LoVo (cell line): ENCODE measurements at places on chromosomes 16 and 17.

GRCh38 chr16:8730335-8730915, 56.0 kb downstream of the ABAT start:
- no peak for DNase-seq

GRCh38 chr17:45228763-45229539, 7.3 kb downstream of the FMNL1 start:
- DNase-seq = no peak

- DNase-seq = no peak
Measured at GRCh38 chr17:55212880-55213279, 51.9 kb upstream of the HLF start.

- DNase-seq = no peak
Measured at GRCh38 chr17:42065201-42065600, 14.8 kb upstream of the C17orf113 start.

- no peak for DNase-seq
Measured at GRCh38 chr16:90077757-90078578, 837 bp upstream of the PRDM7 start.

GRCh38 chr17:31058976-31059375, 35.8 kb upstream of the NF1 start:
- no peak for DNase-seq

DNA sequence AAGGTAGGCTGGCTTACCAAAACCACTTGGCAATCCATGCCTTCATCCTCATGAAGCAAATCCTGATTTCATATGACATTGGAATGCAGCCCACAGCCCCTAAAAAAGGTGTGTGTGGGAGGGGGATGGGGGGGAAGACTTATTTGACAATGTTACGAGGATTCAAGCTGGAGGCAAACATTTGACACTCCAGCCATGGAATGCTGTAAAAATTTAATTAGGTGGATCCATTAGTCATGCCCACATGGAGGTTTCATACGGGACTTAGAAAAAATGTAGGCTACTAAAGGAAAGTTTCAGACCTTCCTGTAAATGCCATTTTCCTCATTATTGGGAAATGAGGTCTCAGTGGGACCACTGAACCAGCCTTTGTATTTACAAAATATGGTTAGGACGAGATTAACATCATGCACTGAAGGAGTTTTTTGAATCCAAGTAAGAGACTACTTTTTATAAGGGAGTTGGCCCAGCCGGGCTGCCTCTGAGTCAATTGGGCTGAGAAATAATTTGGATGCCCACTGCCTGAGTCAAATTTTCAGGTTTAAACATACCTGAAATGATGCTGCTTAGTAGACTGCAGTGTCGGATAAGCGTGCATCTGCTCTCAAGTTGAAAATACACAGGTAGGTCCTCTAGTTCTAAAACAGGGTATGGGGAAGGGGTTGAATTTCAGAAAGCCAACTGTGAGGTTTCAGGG, 44.6 kb upstream of the MAF start:
- DNase-seq = peak; percentile 12

GRCh38 chr16:88540346-88540977, 29.7 kb upstream of the ZC3H18 start:
- DNase-seq = no peak

DNA sequence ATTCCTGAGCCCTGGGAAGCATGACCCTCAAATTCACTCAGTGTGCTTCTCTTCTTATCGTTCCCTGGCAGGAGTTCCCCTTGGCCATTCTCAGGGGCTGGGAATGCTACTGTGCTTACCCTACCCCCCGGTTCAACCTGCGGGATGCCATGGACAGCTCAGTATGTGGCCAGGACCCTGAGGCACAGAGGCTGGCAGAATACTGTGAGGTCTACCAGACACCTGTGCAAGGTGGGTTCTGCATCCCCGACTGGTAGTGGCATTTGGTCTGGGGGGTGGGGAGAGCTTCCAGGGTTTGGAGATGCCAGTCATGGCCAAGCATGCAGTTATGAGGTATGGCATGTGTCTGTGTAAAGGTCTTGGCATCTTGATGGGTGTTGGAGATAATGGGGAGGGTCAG, 39.4 kb downstream of the WSCD1 start:
- no peak for DNase-seq

GRCh38 chr16:27253526-27253930, 15.0 kb downstream of the NSMCE1 start:
- DNase-seq = no peak

DNA sequence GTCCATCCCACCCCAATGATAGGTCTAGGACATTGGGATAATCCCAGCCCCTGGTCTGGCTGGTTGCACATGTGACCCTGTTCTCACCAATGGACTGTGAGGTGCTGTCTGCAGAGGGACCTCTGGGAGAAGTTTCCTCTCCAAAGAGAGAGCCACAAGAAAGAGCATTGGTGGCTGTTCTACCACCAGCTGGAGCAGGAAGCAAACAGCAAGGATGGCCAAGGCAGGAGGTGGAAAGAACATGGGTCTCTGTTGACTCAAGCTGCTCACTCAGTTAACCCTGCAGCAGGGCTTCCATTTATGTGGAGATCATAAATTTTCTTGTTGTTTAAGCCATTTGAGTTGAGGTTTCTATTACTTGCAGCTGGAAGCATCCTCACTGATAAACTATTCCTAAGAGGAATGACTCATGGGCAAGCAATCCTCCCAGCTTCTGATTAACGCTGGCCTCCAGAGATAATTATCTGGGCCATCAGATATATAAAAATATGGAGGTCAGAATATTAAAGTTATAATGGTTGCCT, 52.6 kb downstream of the CYB5B start:
- DNase-seq = peak; percentile 78

DNA sequence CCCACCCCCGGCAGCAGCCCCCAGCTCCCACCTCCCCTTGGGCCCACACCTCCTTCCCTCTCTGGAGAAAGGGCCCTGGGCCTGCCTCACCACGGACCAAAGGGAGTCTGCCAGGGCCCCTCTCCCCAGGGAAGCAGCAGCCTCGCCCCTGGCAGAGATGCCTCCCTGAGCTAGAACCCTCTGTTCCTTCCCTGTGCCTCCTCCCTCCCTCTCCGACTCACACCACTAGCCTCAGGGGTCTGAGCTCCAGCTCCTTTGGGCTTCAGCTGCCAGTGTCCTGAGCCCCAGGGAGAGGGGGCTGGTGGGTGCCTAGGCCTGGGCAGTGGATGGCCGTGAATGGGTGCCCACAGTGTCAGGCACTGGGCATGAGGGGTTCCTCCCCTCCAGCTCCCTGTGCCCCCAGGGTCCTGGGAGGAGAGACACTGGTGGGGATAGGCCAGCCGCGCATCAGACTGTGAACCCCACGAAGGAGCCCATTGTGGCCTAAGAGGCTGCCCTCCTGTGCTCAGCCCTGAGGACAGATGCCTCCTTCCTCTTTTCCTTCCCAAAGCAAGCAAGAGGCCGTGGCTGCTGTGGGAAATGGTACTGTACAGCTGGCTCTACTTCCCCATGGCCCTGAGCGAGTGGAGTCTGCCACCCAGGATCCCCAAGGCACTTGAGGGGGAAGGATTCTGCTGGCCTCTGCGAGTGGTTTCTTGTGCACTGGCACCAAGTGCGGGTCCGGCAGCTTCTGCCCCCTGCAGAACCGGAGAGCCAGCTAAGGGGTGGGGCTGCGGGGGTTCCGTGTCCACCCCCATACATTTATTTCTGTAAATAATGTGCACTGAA, 20.7 kb downstream of the MMP15 start:
- no peak for DNase-seq

GRCh38 chr16:28136751-28137434, 73.4 kb upstream of the GSG1L start:
- DNase-seq = no peak

DNA sequence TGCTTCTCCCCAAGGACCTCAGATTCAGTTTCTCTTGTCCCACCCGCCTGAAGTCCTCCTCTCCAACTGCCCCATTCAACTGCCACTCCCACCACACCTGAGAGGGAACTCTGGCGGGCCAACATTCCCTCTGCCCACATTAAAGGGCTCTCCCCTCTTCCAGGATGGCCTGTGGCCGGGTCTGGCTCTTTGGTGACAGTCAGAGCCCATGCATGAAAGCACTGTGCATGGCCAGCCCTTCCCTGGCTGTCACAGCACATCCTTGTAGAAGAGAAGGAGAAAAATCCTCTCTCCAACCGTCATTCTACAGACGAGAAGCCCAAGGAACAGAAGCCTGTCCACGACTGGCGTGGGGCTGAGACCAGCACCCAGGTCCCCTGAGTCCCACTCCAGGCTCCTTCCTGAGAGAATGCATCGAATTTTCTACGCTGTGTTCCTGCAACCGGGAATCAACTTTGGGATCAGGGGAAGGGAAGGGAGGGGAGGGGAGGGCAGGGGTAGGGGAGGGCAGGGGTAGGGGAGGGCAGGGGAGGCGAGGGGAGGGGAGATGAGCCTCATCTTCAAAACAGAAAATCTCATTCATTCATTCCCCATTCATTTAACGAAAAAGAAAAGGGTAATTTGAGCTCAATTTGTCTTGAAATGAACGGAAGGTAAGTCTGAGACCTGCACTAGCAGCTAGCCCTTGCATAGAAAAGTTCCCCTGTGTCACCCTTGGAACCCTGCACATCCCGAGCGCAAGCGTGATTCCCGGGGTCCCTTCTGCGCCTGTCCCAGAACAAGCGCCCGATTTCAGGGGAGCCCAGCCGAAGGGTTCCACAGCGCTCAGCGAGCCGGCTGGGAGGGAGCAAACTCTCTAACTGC, at the start of gene ABCC12:
Gene ABCC12, minus strand, starts transcription at position 68 of the 864 bp plus-strand sequence. CDS start 9,569 bp downstream, outside the sequence.
- no peak for DNase-seq

- peak; percentile 84 for DNase-seq
Measured at GRCh38 chr17:77319211-77320043, 178.7 kb downstream of the SEC14L1 start.

GRCh38 chr16:46718214-46718613, 28.8 kb downstream of the ORC6 start:
- no peak for DNase-seq

DNA sequence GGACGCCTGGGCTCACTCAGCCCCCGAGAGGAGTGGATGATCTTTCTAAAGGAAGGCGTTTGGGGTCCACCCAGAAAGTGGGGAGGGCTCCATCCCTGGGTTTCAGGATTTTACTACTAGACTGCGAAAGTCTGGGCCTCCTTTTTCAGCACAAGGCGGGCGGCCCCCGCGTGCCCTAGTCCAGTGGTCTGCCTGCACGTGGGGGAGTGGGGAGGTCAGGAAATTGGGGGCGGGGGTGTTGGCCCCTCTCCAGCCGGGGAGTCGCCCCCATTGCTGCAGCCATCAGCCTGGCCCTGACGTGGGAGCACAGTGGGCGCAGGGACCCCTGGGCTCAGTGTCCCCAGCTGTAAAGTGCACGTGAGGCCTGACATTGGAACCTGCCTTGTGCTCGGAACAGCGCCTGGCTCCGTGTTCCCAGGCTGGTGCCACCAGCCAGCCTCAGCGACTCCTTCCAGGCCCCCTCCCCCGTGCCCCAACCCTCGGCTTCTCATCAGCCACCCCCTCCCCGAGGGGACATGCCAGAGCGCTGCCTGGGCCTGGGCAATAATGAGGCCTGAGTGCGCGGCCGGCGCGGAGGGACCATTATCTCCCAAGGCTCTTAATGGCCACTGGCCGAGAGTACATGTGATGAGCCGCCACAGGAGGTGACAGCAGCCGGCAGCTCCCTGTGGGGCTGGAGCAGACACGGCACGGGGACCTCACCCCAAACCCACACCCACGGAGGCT, 2.4 kb upstream of the C1QTNF8 start:
- DNase-seq = no peak

DNA sequence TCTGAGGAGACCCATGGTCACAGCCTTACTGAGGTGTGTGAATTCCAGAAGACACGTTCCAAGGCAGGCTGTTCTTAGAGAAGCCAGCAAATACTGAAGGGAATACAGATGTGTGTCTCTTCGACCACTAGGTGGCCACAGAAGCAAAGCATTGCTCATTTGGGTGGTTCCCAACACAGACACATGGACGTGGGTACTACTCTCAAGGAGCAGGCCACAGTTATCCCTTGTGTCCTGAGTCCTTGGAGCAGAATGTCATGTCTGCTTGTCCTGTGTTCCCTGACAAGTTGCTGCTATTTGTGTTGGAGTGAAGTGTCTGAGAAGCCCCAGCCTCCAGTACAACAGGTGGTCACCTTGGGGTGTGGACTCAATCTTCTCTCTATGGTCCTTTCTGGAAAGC, 30.3 kb downstream of the HMOX2 start:
- DNase-seq = peak; percentile 49

- DNase-seq = no peak
Measured at GRCh38 chr16:11087691-11088073, 143.3 kb downstream of the CLEC16A start.

- DNase-seq = no peak
Measured at GRCh38 chr17:40541873-40542557, 23.3 kb downstream of the CCR7 start.

GRCh38 chr16:23528644-23529310, 18.5 kb upstream of the GGA2 start:
- no peak for DNase-seq

DNA sequence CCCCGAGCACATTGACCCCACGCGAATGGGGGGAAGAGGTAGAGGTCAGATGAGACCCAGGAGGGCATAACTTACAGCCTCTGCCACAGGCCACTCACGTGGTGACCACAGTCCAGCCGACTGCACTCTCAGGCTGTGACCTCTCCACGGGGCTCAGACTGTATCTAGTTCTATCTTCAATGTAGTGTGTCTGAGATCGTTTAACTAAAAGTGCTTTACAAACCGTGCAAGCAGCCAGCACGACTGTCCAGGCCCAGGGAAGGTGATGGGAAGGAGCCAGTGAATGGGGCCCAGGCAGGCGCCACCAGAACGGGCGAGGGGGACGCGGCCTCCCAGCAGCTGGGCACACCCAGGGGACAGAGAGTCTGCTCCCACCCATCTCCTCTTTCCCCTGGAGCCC, 108.6 kb downstream of the ANKRD11 start:
- DNase-seq = no peak
